T-helper 9 cell (primary cell): ENCODE measurements at places on chromosomes 12 and 14.

- no peak for DNase-seq
Measured at GRCh38 chr14:54440476-54440872, 700 bp downstream of the CNIH1 start.

GRCh38 chr12:91001306-91001705 lies 3.5 kb downstream of the EPYC start:
- DNase-seq = no peak

DNA sequence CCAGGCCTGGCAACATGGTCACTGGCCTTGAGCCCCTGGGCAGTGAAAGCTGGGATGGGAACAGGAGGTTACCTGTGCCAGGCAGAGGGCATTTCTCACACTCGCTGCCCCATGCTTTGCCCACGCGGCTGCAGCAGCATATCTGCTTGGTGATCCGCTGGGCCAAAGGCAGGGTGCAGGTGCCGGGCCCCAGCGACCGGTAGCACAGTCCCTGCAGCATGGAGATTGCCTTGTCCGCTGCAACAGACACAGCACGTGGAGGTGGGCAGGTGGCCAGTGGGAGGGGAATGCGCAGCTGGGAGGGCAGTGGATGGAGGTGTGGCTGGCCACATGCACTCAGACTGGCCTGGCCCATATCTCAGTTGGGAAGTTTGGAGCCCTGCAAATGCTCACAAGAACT lies 35.3 kb downstream of the ISCA2 start:
- no peak for DNase-seq

- no peak for DNase-seq
Measured at GRCh38 chr12:32918890-32919801, 22.6 kb upstream of the PKP2 start.

DNA sequence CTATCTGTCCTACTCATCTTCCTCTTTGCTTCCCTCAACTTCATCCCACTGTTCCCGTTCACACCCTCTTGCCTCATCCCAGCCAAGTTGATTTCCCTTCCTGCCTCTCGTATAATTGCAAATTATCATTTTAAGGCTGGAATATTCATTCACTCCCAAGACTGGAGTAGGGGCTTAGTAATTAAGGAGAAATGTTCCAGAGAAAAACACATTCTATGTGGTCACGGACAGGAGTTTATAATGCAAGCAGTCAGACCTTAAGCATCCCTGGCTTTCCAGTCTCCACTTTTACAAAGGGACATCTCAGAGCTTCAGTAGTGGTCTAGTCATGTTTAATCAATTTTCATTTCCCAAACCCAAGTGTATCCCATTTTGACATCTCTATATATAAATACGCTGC lies 54.9 kb downstream of the TMEM132D start:
- DNase-seq = no peak

DNA sequence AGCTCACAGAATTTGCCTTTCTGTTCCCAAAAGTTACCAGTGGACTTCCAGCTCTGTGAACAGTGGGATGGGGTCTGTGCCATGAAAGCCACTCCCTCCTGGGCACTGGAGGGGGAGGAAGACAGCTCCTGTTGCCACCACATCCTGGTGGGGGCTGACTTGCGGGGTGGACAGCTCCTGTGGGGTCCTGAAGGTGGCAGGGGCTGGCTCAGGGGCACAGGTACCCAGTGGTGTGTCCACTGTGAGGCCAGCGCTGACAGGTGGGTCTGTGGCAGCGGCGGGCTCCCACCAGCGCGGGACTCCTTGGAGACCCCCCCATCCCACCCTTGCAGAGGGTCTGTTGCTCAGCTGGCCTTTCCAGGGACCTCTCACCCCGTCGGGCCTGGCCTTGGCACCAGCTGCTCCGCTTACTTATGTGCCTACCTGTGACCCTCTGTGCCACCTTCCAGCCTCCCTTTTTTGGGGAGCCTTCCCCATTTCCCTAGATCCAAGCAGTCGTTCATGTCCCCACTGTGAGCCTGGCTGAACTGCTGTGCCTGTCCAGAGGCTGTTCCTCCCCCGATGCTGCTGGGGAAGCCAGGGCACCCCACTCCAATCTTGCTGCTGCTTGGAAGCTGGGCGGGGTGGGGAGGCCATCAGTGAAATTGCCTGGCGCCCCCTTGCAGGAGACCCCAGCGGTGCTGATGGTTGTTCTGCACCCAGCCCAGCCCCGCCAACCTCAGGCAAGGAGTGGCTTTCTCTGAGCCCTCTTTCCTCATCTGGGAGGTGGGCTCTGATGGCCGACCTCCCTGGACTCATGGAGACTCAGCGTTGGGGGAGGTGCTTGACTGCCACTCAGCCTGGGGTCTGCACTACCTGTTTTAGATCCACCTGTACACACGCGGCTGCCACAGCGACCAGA lies 2.2 kb downstream of the TEDC1 start:
- DNase-seq = no peak

DNA sequence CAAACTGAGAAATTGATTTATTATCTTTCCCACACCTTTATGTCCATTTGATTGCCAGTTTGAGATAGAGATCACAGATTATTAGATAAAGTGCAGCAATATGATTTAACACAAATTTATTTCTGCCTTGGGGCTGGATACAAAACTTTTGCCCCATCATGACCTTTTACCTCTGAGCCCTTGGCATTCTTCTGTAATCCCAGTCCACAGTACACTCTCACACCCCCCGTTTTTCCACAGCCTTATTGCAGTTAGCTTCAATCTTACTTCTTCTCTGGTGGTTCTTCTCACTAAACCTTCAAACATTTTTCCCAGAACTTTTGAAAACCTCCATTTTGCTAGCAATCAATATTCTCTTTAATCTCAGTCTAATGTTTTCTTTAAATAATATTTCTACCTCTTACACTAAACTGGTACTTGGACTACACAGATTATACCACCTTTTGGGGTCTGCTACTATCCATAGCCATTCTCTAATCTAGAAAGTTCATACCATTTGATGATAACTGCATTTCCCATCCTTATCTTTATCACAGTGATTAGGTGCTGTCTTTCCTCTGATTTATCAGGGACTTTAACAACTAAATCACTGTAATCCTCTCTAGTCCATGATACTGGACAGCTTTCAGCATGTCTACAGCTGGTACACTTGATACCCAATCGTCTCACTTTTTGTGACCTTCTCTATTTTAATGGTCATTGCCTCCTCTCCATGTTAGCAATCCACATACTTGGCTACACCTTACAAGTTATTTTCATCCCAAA lies 186.7 kb upstream of the PDE3A start:
- no peak for DNase-seq

DNA sequence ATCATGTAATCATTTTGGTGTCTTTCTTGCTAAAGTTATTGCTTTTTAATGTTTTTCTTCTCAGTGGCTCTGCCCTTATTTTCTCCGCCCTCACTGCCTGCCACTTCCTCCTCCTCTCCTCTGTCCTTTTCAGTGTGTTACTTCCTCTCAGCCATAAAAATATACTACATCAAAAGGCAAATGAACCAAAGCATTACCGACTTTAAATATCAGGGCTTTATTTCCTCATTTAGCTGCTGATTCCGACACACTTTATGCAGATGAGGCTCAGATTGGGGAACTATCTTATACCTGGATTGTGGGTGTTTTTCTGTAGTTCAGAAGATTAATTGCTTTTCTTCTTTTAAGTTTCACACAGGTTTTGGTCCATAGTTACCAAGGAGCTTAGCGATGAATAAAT lies 118.1 kb downstream of the CMAS start:
- no peak for DNase-seq

- DNase-seq = no peak
Measured at GRCh38 chr14:95948558-95948981, 71.9 kb downstream of the TUNAR start.

GRCh38 chr12:128069359-128069997 lies 197.5 kb upstream of the TMEM132C start:
- no peak for DNase-seq

- DNase-seq = no peak
Measured at GRCh38 chr14:61034416-61035120, 53.5 kb downstream of the SLC38A6 start.

GRCh38 chr12:92065018-92065499 lies 80.6 kb downstream of the BTG1 start:
- DNase-seq = peak; percentile 34

DNA sequence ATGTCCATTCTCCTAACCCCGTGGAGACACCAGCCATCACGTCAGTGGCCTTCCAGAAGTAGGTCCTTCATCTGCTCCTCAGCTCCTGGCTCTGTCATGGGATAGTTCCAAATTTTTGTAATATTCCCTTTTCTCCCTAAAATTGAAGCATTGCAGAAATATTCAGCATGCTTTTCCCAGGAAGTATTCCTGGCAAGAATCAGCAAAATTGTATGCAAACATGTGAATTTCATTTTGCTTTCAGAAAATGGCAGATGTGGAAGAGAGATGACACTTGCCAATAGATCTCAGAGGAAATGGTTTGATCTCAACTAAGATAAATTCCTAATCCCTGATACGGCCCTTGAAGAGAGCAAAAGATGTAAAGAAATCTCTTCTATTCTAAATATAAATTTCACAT lies 298.9 kb downstream of the ITPR2 start:
- no peak for DNase-seq

- no peak for DNase-seq
Measured at GRCh38 chr12:105993766-105994555, 144.8 kb downstream of the NUAK1 start.

DNA sequence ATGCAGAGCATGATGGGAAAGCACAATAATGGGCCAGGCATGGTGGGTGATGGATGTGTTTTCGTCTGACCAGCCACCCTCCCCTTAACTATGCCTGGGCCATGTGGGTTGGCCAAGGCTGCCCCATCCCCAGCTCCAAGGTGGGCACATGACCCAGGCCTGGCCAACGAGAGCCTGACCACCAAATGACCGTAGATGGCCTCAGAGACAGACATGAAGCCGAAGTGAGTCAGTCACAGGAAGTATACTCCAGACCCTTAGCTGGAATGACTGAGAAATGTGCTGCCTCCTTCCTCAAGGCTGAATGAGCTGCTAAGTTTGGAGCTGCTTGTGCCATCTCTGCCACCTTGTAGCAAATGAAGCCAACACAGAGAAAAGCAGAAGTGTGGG lies 233.6 kb downstream of the BCL11B start:
- DNase-seq = no peak

- DNase-seq = no peak
Measured at GRCh38 chr12:32964981-32965585, 68.5 kb upstream of the PKP2 start.

- no peak for DNase-seq
Measured at GRCh38 chr14:103161054-103161397, 37.8 kb downstream of the TNFAIP2 start.

- DNase-seq = no peak
Measured at GRCh38 chr12:122048151-122048550, 26.5 kb downstream of the BCL7A start.

- DNase-seq = no peak
Measured at GRCh38 chr14:81437244-81437643, 37.1 kb upstream of the STON2 start.

DNA sequence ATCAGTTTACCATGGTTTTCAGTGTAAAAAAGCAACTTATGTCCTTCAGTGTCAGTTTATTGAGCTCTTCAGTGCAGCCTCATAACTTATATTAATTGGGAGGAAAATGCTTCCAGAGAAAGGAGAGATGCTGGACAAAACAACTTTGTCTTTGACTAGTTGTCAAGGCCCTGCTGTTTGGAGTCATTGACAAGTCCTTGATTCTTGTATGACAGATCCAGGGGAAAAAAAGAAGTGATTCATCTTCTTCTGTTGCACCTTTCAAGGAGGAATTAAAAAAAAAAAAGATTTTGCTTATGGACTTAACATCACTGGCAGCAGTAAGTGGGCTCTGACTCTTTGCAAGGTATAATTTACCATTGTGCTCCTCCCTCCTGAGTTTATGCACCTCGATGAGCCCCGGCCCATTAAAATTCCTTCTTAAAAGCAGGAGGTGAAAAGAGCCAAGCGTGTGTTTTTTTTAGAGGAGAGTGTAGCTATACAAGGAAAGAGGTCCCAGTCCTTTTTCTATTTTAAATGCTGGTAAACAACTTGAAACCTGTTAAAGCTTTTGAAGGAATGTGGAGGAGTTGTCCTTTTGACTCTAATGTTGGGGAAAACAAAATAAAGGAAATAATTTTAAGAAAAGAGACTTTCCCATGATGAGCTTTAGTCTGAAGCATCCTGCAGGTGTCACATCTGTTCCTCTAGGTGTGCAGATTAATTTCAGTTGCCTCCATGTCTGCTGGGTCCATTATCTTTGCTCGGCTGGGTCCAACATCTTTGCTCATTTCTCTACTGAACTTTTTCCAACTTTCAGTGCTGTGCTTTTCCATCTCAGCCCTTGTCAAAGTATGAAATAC lies 431.6 kb downstream of the RAD51B start:
- no peak for DNase-seq

DNA sequence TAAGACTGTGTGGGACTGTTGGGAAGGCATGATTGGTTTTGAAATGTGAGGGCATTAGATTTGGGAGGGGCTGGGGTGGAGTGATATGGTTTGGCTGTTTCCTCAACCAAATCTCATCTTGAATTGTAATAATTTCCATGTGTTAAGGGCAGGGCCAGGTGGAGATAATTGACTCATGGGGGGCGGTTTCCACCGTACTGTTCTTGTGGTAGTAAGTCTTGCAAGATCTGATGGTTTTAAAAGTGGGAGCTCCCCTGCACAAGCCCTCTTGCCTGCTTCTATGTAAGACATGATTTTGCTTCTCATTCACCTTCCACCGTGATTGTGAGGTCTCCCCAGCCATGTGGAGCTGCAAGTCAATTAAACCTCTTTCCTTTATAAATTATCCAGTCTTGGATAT lies 76.6 kb upstream of the PPFIA2 start:
- DNase-seq = no peak

GRCh38 chr14:44508834-44509233 lies 1.8 kb upstream of the FSCB start:
- DNase-seq = no peak

DNA sequence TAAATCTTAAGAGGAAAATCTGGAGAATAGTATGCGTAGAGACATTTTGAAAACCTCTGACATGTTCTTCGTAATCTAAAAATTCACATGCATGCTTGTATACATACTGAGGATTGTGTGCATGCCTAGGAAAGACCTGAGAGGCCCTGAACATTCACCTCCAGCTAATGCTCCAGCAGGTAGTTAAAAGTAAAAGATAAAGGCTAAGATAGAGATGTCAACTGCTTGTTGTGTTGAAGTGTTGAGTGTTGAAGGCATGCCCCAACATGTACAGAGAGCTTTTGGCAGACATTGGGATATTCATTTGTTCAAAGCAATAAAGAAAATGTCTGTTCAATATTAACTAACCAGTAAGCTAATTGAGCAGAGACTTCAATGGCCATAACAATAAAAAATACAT lies 118.6 kb upstream of the SYT1 start:
- DNase-seq = no peak

- no peak for DNase-seq
Measured at GRCh38 chr12:96073346-96074330, 38.3 kb upstream of the LTA4H start.

- DNase-seq = no peak
Measured at GRCh38 chr14:22849212-22849819, 12.9 kb downstream of the MMP14 start.

- DNase-seq = no peak
Measured at GRCh38 chr14:105853089-105853906, 326.9 kb downstream of the TMEM121 start.

GRCh38 chr14:31059152-31059924 lies 33.2 kb upstream of the STRN3 start:
- DNase-seq = no peak
